Activated CD4-positive, alpha-beta T cell treated with anti-CD3 and anti-CD28 coated beads for 36 hours (primary cell): ENCODE measurements at places on chromosomes 4 and X. TPM values are rescaled to one million over a fixed set of nuclear protein-coding genes. Genes with fewer than 3 reads are reported as not detected.

The ASB12 gene
- not detected for total RNA-seq

GRCh38 chr4:82138374-82138773 is 235.4 kb downstream of the HNRNPD start:
- DNase-seq: peak; percentile 60

DNA sequence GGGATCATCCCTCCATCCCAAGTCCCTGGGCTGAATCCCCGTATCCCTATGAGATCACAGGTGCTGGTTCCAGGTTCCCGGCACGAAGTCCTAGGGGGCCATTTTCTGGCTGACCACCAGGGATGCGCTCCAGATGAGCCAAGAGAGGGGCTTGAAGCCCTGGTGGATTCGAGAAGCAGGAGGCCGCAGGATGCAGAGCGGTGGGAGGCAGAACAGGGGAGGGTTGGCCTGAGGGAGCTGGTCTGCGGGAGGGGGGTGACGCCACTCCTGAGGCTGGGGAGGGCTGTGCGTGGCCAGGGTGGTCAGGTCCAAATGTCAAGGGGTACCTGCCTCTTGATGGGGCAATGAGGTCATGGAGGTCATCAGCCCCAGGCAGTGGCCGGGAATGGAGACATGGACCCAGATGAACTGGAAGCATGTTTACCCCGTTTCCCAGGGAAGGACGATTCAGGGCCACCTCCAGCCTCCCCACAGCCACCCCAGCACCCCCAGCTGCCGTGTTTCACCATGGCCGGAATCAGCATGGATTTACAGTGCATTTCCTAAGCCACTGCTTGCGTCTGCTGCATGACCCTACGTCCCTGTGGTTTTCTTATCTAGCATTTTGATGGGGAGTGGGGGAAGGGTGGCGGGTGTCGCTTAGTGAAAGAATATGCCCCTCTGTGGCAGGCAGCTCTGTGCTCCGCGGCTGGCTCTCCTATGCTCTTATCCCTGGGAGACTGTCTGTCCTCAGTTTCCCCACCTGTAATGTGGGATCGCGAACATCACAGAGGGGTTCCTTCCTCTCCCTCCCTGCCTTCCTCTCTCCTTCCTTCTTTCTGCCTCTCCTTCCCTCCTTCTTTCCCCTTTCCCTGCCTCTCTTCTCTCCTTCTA is 17.0 kb upstream of the HTRA3 start:
- DNase-seq: no peak

DNA sequence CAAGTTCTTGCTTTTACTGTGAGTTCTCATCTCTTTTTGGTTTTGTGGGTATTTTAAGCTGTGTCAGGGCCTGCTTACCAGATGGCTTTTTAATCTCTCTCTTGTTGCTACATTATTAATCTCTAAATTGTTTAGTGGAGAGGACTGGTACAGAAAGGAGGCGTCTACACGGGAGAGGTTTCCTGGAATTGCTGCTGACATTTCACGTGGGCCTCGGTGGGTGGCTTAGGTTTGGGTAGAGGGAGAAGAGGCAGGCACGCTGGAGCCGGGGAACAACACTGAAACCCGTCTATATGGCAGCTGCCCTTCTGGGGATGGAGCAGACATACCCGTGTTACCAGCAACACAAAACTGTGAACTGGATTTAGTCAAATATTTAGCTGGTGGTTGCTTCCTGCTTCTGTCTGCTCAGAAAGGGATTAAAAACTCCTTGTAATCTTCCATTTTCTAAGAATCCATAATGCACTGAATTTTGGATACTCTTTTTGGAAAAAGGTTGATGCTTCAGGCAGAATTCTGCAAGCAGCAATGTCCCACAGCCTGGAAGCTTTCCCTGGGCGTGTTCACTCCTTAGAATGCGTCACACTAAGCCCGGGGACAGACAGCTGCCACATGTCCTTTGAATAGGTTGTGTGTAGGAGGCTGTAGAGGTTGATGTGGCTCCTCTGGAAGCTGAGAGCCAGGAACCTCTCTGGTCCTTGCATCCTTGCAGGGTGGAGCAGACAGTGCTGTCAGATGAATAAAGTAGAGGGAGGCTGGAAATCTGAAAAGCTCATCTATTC is 199.8 kb upstream of the GATB start:
- DNase-seq: no peak

GRCh38 chr4:5798946-5799345 is 87.9 kb downstream of the EVC start:
- DNase-seq: no peak
